Activated CD4-positive, alpha-beta memory T cell treated with anti-CD3 and anti-CD28 coated beads, Interleukin-2, amount 10 ng/mL, durations not matched to agents 7 days and 5 days (primary cell): ENCODE measurements at places on chromosomes 13 and 19. TPM values are rescaled to one million over a fixed set of nuclear protein-coding genes. Genes with fewer than 3 reads are reported as not detected.
A peak's percentile ranks its signal among the peaks of the same experiment; 100 is the strongest.

DNA sequence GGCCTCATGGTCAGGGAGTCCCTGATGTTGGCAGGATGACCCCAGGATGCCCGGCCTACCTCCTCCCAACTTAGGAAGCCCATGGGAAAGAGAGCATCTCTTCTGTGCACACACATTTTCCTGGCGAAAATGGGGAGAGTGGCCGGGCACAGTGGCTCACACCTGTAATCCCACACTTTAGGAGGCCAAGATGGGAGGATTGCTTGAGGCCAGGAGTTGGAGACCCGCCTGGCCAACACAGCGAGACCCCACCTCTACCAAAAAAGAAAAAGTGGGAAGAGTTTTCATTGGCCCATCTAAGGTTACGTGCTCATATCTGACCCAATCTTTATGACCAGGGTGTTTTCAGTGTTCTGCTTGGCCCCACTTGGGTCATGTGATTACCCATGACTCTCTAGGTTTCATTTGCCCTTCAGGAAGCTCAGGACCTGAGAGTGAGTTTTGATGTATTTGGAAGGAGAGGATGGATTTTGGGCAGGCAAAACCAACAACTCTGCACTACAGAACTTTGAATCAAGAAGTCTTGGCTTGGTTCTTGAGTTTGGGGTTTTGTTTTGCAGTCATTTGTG, 33.6 kb upstream of the SHKBP1 start:
- no peak for DNase-seq

- DNase-seq: no peak
These were observed 258.4 kb downstream of the SPRY2 start for GRCh38 chr13:80082396-80083080.

GRCh38 chr13:98325724-98326123, 148.7 kb upstream of the RNF113B start:
- no peak for DNase-seq

DNA sequence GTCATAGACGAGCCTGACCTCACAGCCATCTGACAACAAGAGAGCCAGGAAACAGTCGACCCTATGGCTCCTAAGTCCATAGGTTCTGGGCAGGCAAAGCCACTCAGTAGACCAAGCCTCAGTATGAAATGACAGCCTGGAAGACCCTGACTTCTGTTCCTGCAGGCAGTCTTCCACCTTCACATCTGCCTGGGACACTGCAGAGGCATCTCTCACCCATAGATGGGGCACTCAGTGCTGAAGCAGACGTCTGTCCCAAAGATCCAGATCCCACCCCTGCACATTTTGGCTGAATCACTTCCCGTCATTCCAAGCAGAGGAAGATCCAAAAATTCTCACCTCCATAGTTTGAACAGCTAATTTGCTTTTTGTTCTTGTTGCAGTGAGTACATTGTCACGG, 139.3 kb upstream of the ZNF507 start:
- no peak for DNase-seq

GRCh38 chr13:42883771-42884467, 102.5 kb downstream of the FAM216B start:
- DNase-seq: no peak

DNA sequence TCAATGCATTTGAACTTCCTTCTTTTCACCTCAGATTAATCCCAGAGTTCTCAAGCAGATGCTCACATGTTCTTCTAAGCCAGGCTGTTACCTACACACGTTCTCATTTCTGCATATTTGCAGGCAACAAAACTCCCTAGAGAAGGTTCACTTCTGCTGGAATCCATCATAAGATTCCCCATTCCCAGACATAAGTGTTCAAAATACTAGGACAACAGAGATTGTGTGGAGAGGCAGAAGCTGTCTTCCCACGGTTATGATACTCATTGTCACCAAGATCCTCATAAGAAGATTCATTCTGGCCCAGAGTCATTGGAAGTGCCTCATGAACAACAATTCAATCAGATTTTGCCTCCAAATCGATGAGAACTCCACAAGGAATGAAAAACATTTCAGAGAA, 931.6 kb upstream of the MIR17HG start:
- DNase-seq: no peak

- DNase-seq: no peak
These were observed 9.6 kb downstream of the KHSRP start for GRCh38 chr19:6414793-6415590.

DNA sequence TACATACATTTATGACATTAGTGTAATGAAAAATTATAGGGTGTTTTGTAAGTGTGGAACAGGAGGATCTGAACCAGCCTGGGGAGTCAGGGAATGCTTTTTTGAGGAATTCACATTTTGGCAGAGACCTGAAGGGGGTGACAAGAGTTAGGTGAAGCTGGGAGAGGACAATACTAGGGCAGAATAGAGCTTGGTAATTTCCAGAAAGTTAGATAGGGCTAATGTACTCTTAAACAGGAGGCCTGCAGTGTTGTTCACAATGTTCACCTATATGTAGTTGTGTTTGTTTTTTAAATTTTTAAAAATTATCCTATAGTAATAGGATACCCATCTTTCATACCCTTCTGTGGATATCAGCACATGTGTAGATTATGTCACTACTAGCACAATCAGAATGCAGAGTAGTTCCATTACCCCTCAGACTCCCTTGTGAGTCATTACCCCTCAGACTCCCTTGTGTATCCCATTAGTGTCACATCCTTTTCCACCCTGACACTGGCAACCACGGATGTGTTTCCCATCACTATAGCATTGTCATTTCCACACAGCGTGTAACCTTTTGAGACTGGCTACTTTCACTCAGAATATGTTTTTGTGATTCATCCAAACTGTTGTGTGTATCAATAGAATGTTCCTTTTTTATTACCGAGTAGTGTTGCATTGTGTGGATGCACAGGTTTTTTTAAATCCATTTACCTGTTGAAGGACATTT, 43.1 kb downstream of the PCCA start:
- peak; percentile 23 for DNase-seq

GRCh38 chr19:5032101-5032967, 63.4 kb downstream of the KDM4B start:
- DNase-seq: no peak

DNA sequence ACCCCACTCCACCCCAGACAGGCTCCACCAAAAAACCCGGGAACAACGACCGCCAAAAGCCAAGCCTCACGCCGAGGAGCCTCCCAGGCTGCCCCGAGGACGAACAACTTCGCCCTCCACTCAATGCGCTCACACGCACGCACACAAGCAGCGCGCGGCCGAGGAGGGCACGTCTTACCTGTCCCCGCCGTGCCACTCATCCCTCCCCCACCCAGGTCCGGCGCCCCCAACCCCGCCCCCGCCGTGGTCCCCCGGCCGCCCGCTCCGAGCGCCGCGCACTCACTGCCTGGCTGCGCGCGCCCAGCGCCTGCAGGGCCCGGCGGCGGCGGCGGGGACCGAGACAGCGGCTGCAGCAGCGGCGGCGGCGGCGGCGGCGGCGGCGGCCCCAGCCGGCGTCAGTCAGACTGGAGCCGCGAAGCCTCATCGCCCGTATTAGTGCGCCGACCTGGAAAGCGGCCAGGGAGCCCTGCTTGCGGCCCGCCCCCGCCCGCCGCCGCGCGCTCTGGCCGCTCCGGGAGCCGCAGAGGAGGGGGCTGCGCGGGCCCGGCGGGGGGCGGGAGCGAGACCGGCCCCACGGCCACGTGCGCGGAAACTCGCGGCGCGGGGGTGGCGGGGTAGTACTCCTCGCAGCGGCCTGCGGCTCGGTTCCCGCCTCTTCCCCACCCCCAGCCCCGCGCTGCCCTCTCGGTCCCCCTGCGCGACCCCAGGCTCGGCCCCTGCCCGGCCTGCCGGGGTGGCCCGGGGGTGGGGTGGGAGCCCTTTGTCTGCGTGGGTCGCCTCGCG, at the start of gene SMAD9:
TSS of gene SMAD9 (minus strand) at position 406 of the 783 bp plus-strand sequence. CDS start 40,549 bp downstream, outside the sequence.
- DNase-seq: no peak

DNA sequence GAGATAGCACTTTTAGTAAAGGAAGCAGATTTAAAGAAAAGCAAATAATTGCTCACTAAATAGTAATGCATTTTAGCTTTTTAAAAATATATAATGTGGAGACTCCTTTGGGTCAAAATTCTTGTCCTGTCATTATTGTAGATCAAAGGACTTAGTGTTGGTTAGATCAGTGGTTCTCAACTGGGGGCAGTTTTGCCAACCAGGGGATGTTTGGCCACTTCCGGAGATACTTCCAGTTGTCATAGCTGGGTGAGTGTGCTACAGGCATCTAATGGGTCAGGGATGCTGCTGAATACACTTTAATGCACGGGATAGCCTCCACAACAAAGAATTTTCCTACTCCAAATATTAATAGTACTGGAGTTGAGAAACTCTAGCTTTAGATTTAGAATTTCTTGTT, 126.8 kb downstream of the LMO7 start:
- DNase-seq: no peak

- no peak for DNase-seq
These were observed 60.6 kb downstream of the MLLT1 start for GRCh38 chr19:6219147-6219525.

- DNase-seq: no peak
These were observed 12.7 kb downstream of the LAIR1 start for GRCh38 chr19:54352041-54352440.

DNA sequence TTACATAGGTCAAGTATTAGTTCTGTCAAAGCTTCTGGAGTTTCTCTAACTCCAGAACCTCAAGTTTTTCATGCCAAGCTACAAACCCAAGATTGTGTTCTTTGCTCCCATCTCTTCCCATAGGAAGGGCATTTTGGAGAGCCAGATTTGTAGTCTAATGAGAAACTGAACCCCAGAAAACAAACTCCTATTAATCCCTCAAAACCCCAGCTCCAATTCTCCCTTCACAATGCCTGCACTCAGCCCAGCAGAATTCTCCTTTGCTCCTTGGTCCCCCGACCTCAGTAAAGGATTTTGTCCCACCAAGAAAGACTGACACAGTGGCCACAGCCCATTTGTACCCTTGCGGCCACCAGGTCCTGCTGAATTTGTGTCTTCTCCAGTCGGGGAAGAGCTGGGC, 8.4 kb downstream of the USHBP1 start:
- no peak for DNase-seq

DNA sequence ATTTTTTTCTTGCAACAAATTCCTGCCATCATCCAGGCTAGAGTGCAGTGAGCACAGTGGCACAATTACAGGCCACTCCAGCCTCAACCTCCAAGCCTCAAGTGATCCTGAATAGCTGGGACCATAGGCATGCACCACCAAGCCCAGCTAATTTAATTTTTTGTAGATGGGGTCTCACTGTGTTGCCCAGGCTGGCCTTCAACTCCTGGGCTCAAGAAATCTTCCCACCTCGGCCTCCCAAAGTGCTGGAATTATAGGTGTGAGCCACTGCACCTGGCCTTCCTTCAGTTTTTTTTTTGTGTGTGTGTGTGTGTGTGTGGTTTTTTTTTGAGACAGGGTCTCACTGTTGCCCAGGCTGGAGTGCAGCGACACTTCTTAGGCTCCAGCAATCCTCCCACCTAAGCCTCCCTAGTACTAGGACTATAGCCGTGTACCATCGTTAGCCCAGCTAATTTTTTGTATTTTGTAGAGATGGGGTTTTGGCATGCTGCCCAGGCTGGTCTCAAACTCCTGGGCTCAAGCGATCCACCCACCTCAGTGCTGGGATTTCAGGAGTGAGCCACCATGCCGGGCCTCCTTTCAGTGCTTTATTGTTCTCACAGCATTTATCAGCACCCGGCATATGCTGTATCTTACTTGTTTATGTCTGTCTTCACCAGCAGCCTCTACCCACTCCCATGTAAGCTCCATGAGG, 5.9 kb upstream of the SRRM5 start:
- no peak for DNase-seq

- no peak for DNase-seq
These were observed 495.4 kb downstream of the TBC1D4 start for GRCh38 chr13:74986609-74987008.

DNA sequence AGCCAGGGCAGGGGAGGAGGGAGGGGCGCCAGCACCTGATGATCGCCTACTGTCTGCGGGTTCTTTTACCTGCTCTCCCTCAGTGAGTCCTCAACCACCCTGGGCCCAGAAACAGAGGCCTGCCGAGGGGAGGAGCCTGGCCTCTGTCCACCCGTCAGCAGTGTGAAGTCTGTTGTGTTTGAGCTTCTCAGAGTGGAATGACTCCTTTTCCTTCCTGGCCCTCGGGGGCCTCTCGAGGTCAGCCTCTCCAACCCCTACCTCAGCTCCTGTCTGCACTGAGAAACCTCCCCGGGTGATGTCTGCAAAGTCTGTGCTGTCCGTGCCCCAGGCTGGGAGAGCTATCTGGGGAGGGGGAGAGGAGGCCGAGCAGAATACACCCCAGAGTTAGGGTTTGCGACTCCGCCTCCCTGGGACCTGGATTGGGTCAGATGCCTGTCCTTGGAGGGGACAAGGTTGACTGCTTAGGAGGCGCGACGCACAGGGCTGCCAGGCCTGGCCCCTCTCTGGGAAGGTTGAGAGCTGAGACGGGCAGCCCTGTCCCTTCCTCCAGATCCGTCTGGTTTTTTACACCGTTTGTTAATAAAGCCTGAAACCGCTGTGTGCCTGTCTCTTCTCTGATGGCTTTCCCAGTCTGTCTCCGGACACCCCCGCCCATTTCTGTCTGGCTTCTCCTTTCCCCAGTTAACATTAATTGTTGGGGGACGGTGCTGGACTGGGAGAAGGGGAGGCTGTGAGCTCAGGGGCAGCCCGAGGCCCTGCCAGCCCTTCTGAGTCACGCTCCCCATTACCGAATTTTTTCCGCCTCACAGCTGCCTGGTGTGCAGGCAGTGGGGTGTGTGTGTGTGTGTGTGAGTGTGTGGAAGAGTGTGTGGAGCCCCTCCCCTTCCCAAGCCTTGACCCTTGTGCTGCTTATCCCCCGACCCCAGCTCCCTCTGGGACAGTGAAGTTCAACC, 989 bp upstream of the SSC5D start:
- peak; percentile 36 for DNase-seq

DNA sequence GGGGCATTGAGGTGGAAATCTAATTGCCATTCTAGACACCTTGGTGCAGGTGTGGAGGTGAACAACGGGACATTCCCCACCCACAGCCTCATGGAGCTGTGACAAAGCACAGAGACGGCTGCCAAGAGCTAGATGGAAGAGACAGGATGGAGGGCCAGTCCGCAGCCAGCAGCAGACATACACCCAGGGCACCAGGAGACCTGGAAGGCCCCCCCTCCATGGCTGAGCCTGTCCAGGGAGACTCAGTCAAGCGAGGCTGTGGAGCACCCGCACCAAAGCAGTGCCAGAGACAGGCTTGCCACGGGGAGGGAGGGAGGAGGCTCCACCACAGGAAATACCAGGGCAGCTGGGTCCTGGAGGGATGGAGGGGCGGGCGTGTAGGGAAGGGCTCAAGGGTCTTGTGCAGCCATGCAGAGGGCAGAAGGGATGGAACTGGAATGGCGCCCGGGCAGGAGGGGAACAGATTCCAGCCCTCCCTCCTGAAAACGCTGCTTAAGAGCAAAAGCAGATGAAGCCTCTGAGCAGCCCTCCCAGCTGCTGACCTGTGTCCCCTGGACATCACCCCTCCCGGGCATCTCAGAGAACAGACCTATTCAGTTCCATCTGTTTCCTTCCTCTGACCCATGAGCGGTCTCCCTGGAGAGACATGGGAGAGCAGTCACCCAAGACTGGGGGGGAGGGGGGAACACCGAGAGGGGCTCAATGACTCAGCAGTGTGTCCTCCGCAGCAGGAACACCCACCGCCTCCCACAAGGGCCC, 14.4 kb downstream of the EPS15L1 start:
- DNase-seq: no peak

The ZNF433 gene
- 0.25 TPM for total RNA-seq

The URAD gene
- total RNA-seq: not detected

The SERPINE3 gene
- total RNA-seq: not detected

The COL5A3 gene
- 1.1 TPM for total RNA-seq

The ZFR2 gene
- 0.35 TPM for total RNA-seq

The DNAJB1 gene
- total RNA-seq: 108 TPM

The KASH5 gene
- 0.73 TPM for total RNA-seq

The ADGRE3 gene
- not detected for total RNA-seq

The PABPC3 gene
- 0.88 TPM for total RNA-seq

The CYP2F1 gene
- total RNA-seq: not detected
